ENCODE measurements at places on chromosomes 13 and 19.

DNA sequence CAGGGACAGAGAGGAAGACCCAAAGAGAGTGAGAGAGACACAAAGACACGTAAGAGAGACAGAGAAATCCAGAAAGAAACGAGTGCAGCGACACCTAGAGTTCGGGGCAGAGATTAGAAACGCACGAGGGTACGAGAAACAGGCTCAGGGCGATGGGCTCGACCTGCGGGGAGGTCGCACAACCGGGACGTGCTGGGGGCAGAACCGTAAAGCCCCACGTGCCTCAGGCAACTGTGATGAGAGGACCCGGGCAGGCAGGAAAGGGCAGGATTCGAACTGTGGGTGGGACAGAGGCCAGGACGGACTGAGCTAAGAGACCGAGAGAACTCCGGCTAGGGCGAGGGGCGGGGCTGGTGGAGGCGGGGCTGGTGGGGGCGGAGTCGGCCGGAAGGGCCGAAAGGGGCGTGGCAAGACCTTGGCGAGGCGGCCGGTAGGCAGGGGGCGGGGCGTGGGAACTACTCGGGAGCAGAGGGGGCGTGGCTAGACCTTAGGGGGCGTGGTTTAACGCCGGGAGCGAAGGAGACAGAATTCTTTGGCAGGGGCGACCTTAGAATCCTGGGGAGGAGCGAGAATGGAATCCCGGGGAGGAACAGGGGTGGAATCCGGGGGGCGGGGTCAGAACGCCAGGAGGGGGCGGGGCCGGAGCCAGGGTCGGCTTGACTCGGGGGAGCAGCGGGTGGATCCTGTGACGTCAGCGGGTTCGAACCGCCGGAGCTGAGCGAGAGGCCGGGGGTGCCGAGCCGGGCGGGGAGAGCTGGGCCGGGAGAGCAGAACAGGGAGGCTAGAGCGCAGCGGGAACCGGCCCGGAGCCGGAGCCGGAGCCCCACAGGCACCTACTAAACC, at the start of gene NECTIN2:
Gene NECTIN2, plus strand, starts transcription at position 686 of the 843 bp plus-strand sequence. CDS start 229 bp downstream, outside the sequence.
- peak; percentile 98 for DNase-seq

DNA sequence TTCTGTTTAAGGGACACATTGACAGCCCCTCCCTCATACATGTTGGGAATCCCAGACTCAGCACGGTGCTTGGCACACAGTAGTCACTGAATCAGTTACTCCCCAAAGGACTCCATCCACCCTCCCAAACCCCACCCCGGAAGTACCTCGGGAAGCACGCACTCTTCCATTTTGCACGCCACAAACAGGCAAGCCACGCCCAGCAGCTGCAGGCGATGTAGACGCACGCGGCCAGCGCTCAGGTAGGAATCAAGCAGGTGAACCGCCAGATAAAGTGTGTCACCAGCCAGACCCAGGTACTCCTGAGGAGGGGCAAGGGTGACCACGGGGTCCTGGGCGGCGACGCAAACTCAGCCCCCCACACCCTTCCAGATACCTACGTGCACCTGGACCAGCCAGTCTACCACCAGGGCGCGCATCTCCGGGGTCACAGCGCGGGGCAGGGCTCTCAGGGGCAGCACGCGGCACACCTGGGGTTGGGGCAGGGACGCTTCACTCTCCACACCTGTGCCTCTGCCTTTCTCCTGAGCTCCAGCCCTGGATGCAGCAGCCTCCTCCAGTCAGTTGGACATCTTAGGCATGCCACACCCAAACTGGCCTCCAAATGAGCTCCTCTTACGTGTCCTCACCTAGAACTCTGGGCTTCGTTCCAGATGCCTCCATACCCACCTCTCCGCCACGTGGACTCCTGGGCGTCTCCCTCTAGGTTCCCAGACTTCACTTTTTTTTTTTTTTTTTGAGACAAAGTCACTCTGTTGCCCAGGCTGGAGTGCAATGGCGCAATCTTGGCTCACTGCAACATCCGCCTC, 1.9 kb downstream of the CCNP start:
- DNase-seq, result no peak

GRCh38 chr19:27794494-27795042, 1418.4 kb downstream of the UQCRFS1 start:
- no peak for DNase-seq

DNA sequence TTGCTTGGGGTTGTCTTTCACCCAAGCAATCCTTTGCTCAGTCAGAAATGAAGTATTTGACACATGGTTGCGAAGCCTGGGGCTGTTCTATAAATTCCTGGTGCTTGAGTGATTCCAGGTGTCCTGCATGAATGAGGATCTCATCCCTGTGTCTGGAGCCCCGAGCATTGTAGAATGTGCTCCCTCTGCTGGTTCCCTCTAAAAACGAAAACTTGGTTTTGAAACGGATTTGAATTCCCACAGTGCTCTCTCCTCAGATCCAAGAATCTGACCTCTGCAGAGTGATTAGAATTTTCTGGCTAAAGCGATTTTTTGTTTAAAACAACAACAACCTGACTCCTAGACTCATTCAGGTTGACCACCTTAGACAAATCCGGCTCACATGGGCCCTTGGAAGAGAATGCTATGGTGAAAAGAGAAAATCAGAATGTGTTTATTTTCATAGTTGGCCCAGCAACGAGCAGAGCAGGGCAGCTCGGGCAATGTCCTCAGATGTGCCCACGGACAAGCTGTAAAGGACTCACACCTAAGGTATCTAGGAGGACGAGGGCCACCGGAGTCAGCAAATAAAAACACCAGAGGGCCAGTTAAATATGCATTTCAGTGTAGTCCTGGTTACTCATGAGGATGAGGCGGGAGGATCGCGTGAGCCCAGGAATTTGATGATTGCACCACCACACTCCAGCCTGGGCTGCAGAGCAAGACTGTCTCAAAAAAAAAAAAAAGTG, 8.7 kb upstream of the ATP12A start:
- peak; percentile 67 for DNase-seq

GRCh38 chr13:33034882-33035520, 18.8 kb downstream of the KL start:
- no peak for DNase-seq

DNA sequence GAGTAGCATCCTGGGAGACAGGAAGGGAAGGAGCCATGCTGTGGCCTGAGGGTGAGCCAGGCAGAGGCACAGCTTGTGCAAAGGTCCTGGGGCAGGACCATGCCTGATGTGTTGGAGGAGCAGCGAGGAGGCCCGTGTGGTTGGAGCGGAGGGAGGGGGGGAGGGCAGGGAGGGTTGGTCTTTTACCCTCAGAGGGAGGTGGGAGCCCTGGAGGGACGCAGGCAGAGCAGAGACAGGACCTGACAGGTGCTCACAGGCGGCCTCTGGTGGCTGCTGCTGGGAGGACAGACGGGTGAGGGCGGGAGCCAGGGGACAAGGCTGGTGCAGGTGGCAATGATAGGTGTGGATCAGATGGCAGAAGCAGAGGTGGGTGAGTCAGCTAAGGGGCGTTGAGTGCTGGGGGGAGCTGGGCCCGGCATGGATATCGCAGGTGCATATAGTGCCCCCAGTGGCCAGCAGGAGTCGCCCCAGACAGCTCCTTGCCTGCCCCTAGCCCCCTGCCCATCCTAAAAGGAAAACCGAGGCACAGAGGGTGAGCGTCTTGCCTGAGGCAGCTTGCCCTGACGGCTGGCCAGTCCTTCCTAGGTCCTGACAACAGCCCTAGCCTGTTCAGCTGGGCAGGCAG, 9.8 kb upstream of the GNA15 start:
- peak; percentile 53 for DNase-seq

GRCh38 chr13:41785402-41786172, 175.3 kb downstream of the VWA8 start:
- DNase-seq, result no peak

GRCh38 chr19:35015954-35016351, 14.3 kb upstream of the SCN1B start:
- DNase-seq, result no peak

DNA sequence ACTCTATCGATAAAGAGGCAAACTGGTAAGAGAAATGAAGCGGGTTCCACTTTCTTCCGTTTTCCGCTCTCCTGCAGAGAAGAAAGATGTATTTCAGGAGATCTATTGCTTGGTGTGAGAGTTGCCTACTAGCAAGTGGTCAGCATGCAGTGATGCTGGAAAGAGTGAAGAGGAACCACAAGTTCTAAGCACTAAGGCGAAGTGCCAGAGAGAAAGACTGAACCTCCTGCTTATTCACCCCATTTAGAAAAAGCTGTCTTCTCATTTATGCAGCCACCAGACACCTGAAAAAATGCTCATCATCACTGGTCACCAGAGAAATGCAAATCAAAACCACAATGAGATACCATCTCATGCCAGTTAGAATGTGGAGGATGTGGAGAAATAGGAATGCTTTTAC, 78.7 kb upstream of the GPC6 start:
- DNase-seq, result no peak
